ENCODE measurements at places on chromosomes 6 and 20.

DNA sequence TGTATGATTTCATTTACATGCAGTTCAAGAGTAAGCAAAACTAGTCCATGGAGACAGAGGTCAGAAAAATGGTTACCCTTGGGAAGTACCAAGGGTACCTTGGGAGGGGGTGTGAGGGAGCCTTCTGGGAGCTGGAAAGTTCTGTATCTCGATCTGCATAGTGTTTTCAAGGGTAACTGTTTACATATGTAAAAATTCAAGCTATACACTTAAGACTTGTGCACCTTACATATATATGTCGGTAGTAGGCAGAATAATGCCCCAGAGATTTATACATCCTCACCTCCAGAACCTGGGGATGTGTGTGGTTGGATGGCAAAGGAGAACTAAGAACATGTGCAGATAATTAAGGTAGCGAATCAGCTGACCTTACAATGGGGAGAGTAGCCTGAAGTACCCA, 31.0 kb downstream of the GABRR2 start:
- DNase-seq = no peak

DNA sequence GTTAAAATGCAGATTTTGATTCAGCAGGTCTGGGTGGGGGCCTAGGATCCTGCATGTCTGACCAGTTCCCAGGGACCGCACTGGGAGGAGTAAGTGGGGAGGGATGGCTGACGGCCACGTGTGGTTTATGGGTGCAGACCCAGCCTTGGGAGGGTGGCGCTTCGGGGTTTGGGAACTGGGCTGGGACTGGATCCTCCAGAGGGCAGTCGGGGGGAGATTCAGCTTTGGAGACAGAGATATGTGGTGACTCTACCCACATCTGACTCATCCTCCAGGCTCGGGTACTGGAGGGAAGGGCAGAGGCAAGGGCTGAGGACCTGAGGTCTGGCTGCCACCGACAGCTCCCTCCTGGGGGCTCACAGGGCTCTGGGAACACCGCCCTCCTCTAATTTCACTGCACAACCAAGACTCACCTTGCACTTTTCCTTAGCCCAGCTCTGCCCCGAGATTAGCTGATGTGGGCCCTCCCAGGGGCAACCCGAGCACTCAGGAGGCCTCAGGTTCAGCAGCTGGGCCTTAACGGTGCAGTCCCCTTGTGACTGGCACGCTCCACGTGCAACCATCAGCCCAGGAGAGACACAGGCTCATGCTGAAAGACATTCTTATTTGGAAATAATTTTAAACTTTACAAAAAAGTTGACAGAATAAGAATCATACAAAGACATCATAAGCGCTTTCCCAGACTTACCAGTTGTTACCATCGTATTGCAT, 172.8 kb upstream of the PMEPA1 start:
- no peak for DNase-seq

DNA sequence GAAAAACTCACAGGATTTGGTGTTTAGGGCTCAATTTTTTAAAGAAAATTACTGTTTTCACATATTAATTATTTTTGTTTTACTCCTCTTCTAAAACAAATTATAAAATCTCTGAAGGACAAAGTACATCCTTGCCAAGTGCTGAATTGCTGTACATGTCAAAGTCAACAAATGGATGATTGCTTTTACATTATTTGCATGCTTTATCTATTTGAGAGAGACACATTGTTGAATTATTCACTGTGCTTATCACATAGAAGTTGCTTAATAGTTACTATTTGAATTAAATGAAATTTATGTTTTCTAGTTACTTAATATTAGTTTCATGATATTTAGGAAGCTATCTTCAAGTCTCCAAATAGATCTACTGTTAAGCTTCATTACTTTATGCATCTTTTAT, 318.6 kb upstream of the PTCHD4 start:
- no peak for DNase-seq

DNA sequence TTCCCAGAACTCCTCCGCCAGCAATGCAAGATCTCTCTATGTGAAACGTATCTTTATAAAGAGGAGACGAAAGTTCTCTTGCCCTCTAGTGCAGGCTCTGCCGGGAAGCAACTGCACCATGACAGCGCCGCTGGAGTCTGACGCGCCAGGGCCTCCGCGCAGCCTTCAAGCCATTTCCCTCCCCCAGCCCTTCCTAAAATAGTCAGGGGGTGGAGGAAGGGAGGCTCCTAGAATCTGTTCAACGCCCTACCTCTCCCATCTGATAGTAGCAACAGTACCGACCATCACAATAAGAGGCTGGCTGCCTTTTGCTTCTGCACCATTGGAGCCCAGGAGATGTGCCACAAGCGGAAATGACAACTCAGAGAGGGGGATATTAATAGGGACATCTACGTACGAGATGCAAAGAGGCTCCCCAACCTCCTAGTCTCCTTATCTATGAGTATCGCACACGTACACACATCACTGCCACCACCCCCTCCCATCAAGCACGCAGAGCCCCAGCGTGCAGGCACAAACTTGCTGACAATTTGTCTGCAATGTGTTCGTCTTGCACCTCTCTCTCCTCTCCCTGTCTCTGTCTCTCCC, 1.0 kb downstream of the SYNE1 start:
- peak; percentile 13 for DNase-seq

DNA sequence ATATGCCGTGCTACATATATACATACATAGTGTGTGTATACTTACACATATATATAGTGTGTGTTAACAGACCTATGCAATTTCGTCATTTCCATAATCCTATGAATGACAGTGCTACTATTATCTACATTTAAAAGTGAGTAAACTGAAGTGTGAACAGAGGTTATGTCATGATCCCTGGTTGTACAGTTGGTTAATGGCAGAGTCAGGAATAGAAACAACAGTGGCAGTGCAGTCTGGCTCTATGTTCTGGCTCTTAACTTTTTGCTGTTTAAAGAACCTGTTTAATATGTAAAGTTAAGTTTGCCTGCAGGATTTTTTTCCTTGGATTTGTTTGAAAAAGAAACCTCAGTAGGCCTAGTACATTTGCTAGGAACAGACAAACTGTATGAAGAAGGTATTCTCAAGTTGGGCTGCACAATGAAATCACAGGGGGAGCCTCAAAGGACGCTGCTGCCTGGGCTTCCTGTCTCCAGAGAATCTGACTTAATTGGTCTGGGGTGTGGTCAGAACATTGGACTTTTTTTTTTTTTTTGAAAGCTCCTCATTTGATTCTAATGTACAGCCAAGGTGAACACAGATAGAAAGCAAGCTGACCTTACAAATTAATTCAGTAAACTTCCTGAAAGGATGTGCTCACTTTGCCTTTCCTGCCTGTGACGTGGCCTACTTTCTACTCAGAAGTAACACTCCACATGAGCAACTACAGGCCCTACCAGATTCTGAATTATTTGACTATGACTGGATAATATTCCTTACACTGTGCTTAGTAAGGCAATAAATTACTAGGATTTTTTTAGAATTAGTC, 29.4 kb downstream of the PLCB1 start:
- no peak for DNase-seq

- no peak for DNase-seq
Measured at GRCh38 chr6:157531169-157531985, 150.4 kb downstream of the ZDHHC14 start.

- DNase-seq = no peak
Measured at GRCh38 chr20:32465092-32465900, 107.2 kb downstream of the ASXL1 start.

GRCh38 chr20:18172379-18172778, 34.7 kb downstream of the KAT14 start:
- no peak for DNase-seq

GRCh38 chr6:124487623-124488431, 474.4 kb upstream of the RNF217 start:
- DNase-seq = no peak

DNA sequence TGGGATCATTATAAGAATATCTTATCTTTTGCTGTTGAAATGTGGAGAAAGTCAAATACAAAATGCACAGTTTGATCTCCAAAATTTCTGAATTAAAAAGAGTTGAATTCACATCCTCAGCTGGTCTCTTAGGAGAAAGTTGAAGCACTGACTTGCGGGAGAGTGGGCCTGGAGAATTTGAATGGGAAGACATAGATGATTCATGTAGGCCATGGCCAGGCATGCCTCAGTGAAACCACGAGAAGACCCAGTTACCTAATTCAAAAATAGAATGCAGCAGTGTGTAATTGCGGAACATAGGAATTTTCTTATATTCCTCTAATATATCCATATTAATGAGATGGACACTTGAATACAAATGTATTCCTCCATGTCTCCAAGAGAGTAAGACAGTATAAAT, 53.0 kb upstream of the DTNBP1 start:
- DNase-seq = no peak

- no peak for DNase-seq
Measured at GRCh38 chr6:170083236-170084051, 207.4 kb downstream of the DLL1 start.

DNA sequence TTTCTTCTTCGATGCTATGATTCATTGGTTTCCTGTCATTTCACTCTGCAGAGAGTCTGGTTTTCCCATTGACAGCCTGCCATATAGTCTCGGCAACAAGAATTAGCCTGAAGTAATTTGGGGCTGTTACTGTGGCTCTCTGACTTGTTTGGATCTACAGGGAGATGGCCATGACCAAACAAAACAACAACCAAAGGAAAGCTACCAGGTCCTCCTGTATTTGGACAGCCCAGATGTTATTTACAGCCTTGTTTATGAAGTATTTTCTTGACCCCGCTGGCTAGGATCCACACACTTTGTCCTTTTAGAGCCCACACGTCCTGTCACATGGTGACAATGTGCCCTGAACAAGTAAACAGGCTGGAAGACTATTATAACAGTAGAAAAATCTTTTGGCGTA, 111.4 kb upstream of the PREP start:
- DNase-seq = no peak

DNA sequence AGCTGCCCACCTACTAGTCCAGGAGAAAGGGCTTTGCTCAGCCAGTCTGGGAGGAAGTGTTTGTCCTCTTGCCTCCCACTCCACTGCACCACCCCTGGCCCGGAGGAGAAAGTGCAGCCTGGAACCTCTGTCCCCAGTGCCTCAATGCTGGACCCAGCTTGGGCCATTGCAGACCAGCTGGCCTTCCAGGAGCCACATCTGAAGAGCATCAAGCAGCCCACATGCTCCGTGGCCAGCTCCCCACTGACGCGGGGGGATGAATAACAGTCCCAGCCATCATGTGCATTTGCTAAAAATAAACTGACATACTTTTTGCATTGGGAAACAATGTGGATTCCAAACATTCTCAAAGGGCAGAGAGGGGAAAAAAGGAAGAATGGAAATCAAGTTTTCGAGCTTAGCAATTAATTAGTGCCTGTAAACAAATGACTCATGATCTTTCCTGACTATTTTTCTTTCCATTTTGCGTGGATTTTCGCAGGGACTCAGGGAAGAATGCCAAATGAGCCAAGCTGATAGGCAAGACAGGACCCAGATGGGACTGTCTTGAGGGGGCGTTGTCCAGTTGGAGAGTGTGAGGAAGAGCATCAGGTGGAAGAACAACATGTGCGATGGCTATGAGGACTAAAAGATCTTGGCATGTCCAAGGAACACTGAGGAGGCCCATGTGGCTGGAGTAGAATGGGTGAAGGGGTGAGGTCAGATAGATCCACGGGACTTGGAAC, 34.1 kb downstream of the CEBPB start:
- no peak for DNase-seq

- no peak for DNase-seq
Measured at GRCh38 chr20:44400671-44400969, 45.1 kb downstream of the HNF4A start.

GRCh38 chr6:3165631-3166534, 8.5 kb upstream of the TUBB2A start:
- DNase-seq = no peak

DNA sequence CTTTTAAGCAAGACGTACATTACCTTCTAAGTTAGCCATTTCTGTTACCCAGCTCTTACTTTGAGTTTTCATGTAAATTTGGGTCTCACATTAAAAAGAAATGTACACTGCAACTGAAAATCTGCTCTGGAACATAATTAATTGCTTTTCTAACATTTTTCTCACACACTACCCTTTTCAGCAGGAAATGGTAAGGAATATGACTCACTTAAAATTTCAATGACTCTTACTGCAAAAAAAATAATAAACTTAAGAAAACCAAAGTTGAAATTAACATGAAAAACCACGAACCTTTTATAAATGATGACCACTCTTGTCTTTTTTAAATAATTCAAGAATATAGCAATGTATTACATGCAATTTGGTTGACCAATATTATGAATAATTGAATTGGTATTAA, 1.3 kb downstream of the CGA start:
- no peak for DNase-seq

DNA sequence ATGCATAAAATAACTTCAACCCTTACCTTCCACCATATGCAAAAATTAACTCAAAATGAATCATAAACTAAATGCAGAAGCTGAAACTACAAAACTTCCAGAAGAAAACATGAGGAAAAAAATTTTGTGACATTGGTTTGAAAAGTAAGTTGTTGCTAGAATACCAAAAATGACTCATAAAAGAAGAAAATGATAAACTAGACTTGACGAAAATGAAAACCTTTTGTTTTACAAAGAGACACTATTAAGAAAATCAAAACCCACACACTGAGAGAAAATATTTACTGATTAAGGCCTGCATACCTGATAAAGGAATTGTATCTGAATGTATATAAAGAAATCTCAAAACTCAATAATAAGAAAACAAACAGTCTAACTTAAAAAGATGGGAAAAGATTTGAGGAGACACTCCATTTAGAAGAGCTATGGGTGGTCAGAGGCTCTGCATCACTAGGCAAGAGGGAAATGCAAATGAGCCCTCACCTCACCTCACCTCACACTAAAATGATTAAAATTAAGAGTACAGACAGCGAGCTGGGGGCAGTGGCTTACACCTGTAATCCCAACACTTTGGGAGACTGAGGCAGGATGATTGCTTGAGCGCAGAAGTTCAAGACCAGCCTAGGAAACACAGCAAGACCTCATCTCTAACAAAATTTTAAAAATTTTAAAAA, 97.6 kb upstream of the CST7 start:
- no peak for DNase-seq

DNA sequence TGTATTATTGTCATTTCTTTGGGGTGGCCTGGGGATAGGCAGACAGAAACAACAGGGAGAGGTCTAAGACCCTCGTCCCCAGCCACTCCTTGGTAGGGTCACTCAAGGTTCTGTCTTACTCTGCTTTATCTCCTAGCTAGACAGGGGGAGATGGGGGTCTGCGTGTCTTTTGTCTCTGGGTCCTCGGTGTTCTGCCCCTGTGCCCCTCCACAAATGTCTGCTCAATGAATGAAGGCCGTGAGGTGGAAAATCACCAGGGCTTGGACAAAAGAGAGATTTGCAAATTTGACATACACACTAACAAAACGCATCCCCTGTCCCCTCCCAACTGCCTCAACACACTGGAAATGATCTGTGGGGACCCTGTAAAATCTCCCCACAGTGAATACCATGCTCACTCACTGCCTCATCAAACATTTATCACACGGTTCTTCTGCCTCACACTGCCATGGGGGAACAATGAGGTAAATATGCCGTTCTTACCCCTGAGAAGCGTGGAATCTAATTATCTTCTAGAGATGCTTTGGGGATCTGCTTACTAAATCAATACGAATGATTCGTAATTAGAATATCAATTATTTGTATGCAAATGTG, 13.2 kb upstream of the VAPB start:
- no peak for DNase-seq

- peak; percentile 38 for DNase-seq
Measured at GRCh38 chr6:27237089-27237803, 10.3 kb upstream of the PRSS16 start.

- DNase-seq = no peak
Measured at GRCh38 chr6:157137501-157137900, 185.8 kb downstream of the TMEM242 start.
